ENCODE measurements at places on chromosomes 5 and 9.

DNA sequence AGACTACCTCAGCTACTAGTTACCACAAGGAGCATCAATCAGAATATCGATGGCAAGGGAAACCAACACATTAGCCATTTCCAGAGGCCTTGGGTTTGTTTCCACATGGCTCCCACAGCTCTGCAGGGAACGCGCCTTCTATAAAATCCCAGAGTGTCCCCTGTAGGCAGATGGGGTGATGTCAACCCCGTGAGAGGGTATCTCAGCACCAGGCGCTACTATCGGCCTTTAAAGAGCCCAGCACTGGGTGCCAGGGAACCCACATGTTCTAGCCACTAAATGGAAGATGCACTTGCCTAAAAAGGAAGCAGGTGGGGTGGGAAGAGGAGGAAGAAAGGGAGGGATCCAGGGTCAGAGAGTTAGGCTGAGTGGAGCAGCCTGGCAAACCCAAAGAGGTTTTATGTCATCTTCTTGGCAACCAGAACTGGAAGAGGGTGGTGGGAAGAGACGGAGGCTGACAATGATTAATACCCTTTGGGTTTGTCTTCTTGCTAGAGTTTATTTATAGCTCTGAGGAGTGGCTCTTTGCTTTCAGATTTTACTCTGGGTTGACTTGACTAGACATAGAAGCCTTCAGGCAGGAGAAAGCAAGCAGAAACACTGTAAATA, 19.9 kb downstream of the MACROH2A1 start:
- DNase-seq = peak; percentile 46

GRCh38 chr5:142017832-142018427, 5.1 kb upstream of the GNPDA1 start:
- DNase-seq = peak; percentile 81

- no peak for DNase-seq
Measured at GRCh38 chr9:134224567-134225093, 60.3 kb upstream of the RNU6ATAC start.

DNA sequence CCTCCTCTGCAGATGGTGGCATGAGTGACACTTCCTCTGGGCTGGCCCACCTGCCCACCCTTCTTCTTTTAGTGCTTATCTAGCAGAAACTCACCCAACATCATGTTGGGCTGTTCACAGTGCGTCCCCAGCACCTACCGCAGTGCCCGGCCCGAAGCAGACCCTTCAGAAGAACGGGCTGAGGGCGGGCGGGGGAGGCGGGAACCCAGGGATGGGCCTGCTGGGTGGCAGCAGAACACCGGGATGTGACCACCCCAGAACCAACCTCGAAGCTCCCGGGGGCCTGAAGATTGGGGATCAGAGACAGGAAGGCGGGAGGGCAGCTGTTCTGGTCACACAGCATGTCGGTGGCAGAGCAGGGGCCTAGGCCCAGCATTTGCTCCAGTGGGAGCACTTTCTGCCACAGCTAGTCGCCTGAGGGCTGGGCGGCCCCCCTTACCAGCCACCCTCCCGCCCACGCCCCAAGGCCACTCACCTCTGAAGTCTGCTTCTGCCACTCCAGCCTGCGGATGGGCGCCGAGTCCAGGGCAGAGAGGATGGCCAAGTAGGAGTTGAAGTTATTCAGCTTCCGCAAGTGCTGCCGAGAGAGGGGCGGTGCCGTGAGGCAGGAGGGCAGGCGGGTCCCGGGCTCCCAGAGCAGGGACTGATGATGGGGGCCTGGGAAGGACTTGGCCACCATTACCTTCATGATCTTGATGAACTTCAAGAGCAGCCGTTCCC, 38.7 kb downstream of the PRRT1B start:
- DNase-seq = no peak

DNA sequence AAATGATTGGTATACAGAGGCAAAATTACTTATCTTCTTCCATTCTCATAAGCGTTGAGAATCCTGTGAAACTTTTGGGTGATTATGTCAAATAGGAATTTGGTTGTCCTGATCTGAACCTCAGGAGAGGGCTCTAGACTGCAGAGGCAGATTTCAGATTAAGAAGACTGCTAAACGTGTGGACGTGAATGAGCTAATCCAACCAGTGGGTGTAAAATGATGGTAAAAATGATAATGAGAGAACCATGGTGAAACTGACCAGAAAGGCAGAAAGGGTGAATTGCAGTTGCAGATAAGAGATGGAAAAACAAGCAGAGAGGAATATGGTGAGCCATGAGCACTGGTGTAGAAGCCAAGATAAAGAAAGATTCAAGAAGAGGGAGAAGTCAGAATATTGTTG, 1200.2 kb upstream of the CDH6 start:
- DNase-seq = no peak

GRCh38 chr5:43643327-43643726, 40.3 kb downstream of the NNT start:
- no peak for DNase-seq

GRCh38 chr9:130981756-130982137, 27.2 kb upstream of the LAMC3 start:
- DNase-seq = no peak

DNA sequence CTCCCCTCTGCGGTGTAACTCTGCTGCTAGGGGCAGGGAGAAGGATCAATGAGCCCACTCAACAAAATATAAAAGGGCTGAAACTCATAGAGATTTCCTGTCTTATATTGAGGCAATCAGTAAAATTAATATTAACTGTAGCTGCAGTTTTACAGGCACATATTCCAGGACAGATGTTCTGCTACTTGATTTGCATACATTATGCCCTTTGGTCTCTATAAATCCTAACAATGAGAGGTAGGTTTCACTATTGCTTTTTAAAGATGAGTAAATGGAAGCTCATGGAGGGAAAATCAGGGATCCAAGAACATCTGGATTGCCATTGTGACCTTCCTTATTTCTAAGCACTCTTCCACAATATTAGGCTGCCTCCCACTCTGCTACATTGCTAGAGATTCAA, 23.5 kb upstream of the TRIM32 start:
- DNase-seq = no peak

DNA sequence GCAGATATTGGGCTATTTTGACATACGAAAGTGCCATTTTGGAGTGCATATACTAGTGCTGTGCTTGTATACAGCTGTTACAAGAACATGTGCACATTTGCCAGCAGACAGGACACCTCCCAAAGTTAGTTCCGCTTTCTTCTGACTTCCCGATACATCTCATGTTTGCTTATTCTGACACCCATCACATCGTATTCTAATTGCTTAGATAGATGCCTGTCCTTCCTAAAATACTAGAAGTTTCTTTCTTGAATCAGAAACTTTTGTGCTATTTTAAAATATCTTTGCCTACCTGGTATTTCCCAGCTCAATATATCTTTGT, 177.8 kb downstream of the TTLL11 start:
- no peak for DNase-seq
